Naive B cell (primary cell): ENCODE measurements at places on chromosomes 5 and 9. TPM values are rescaled to one million over a fixed set of nuclear protein-coding genes. Genes with fewer than 3 reads are reported as not detected.
A peak's percentile ranks its signal among the peaks of the same experiment; 100 is the strongest.

GRCh38 chr5:6135977-6136376, 242.4 kb downstream of the MED10 start:
- H3K4me1 ChIP-seq = no peaks in the 10 kb centered on the region
- peak overlapping the region; percentile 41 for H3K4me3 ChIP-seq
- H3K27me3 ChIP-seq = no peaks in the 10 kb centered on the region
- DNase-seq = no peak

- no peaks in the 10 kb centered on the region for H3K4me1 ChIP-seq
- H3K36me3 ChIP-seq = no peaks in the 10 kb centered on the region
- H3K27me3 ChIP-seq = no peaks in the 10 kb centered on the region
- H3K4me3 ChIP-seq = no peak overlapping the region
- H3K27ac ChIP-seq = no peak overlapping the region
- DNase-seq = no peak
Observed at GRCh38 chr9:14981291-14981950, 71.2 kb upstream of the FREM1 start.

DNA sequence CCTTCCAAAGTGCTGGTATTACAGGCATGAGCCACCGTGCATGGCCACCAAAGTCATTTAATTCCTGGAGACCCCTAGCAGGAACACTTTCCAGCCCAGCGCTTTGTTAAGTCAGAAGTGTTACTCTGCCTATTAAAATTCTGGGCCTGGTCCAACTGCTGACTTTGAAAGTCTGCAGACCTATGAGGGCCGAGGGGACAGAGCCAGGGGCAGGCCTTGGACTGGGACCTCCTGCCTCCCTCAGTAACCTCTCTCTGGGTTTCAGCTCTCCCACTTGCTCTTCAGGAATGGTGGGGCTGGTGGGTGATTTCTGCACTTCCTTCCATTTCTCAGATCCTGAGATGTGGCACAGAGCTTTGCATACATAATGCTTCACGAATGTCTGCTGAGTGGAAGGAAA, 9.7 kb downstream of the C5orf52 start:
- no peak overlapping the region for H3K4me3 ChIP-seq
- peak overlapping the region; percentile 7 for H3K27ac ChIP-seq
- no peaks in the 10 kb centered on the region for H3K36me3 ChIP-seq
- H3K4me1 ChIP-seq = no peaks in the 10 kb centered on the region
- H3K27me3 ChIP-seq = no peaks in the 10 kb centered on the region

GRCh38 chr9:113255438-113255837, 19.9 kb downstream of the CDC26 start:
- H3K4me3 ChIP-seq = no peak overlapping the region
- H3K27ac ChIP-seq = no peak overlapping the region
- peaks cover 15% of the 10 kb centered on the region for H3K36me3 ChIP-seq
- no peaks in the 10 kb centered on the region for H3K27me3 ChIP-seq
- no peak for DNase-seq

DNA sequence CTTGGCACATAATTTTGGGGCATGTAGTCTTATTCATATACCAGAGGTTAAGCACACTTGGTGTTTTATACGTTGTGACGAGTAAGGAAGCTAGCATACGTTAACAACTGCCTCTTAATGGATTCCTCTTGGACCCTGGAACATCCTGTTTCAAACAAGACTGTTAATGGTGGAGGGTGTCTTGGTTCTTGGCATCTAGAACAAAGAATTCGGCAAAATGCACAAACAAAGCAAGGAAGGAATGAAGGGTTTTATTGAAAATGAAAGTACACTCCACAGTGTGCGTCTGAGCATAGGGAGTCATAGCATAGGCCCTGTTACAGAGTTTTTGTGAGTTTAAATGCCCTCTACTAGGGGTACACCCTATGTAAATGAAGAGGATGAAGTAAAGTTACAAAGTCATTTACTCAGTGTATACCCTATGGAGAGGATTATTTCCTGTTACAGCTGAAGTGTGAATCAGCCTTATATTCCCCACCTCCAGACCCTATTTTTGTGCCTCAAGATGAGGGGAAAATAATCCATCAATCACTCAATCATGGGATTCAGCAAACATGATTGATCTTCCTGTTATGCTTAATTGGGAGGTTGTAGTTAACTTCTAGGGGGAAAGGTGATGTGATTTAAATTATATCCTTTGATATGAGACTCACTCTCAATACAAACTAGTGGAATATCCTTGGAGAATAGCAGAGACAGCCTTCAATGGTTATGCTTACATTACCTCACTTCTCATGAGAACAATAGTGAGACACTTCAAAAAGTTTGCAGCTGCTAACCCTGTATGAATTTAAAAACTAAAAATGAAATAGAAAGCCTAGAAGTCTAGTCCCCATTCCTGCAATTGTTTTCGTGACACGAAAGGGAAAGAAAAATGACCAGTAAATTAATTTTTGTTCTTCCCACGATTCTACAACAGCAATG, 84.9 kb upstream of the MYO10 start:
- H3K4me1 ChIP-seq = no peaks in the 10 kb centered on the region
- H3K27me3 ChIP-seq = no peaks in the 10 kb centered on the region
- H3K4me3 ChIP-seq = no peak overlapping the region
- no peak overlapping the region for H3K27ac ChIP-seq
- no peak for DNase-seq

DNA sequence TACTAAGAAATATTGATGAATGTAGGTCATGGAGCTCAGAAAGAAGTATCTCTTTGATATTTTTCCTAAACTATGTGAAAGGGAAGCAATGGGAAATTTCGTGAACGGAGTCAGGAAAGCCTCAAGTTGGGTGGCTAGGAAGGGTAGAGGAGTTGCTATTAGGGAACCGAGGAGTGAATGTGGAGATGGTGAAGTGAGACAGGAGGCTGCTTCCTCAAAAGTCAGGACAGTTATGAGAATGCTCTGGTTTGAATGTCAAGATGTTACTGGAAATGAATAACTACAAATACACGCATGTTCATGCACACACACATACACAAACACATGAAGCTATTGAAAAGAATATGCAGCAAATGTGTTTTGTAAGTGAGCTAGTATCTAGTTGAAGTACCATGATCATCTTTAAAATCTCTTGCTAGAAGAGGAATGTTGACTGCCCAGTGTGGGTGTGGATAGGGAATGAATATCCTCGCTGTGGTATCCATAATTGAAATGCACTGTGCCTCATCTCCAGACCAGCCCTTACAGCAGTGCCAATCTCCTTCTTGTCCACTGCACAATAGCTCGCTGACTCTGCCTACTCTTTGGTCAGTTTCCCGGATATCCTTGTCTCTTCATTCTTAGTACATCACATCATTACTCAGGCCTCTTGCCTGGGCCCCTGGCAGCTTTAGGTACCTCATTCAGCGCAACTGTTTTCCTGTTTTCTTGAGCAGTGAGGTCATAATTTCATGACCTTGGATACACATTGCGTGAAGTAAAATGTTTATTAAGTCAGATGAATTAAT, 21.9 kb upstream of the PDCD1LG2 start:
- DNase-seq = no peak
- no peak overlapping the region for H3K27ac ChIP-seq
- peaks cover 4% of the 10 kb centered on the region for H3K27me3 ChIP-seq
- H3K4me3 ChIP-seq = no peak overlapping the region

GRCh38 chr9:93644397-93645088, 68.2 kb downstream of the PHF2 start:
- no peaks in the 10 kb centered on the region for H3K4me1 ChIP-seq
- no peak overlapping the region for H3K4me3 ChIP-seq
- H3K27me3 ChIP-seq = no peaks in the 10 kb centered on the region

- H3K4me3 ChIP-seq = no peak overlapping the region
- H3K27me3 ChIP-seq = no peaks in the 10 kb centered on the region
- DNase-seq = no peak
Observed at GRCh38 chr9:14869671-14870070, 40.6 kb downstream of the FREM1 start.

GRCh38 chr5:124973661-124974060, 227.2 kb upstream of the ZNF608 start:
- H3K27ac ChIP-seq = no peak overlapping the region
- H3K27me3 ChIP-seq = peaks cover 4% of the 10 kb centered on the region
- DNase-seq = no peak
- H3K36me3 ChIP-seq = no peaks in the 10 kb centered on the region
- no peak overlapping the region for H3K4me3 ChIP-seq

DNA sequence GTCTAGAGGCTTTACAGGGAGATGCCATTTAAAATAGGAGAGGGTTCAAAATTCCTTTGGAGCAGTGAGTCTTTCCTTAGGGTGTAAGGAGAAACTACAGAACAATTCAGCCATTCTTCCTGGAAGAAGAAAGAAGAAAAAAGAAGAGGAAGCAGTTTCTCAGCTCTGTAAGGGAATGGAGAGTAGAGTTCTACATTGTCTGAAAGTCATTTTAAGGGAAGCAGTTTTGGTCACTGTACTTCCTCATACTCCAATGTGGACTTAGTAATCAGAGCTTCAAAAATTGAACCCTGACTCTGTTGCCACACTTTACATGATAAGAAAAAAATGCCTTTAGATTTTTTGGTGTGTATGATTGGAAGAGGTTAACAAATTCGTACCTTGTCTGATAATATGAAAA, 122.4 kb downstream of the LRRC70 start:
- no peaks in the 10 kb centered on the region for H3K36me3 ChIP-seq
- H3K27ac ChIP-seq = no peak overlapping the region
- DNase-seq = no peak
- no peak overlapping the region for H3K4me3 ChIP-seq
- H3K4me1 ChIP-seq = no peaks in the 10 kb centered on the region

GRCh38 chr9:81182431-81182830, 506.9 kb downstream of the TLE1 start:
- H3K27me3 ChIP-seq = no peaks in the 10 kb centered on the region
- no peak overlapping the region for H3K4me3 ChIP-seq
- H3K27ac ChIP-seq = no peak overlapping the region
- no peak for DNase-seq
- no peaks in the 10 kb centered on the region for H3K36me3 ChIP-seq
- H3K4me1 ChIP-seq = no peaks in the 10 kb centered on the region

GRCh38 chr9:90024823-90025222, 420.0 kb downstream of the GADD45G start:
- peak overlapping the region; percentile 25 for H3K27ac ChIP-seq
- peak overlapping the region; percentile 88 for H3K4me3 ChIP-seq
- H3K4me1 ChIP-seq = peaks cover 47% of the 10 kb centered on the region
- no peaks in the 10 kb centered on the region for H3K27me3 ChIP-seq
- no peaks in the 10 kb centered on the region for H3K36me3 ChIP-seq
- DNase-seq = no peak

GRCh38 chr5:143186623-143187022, 216.9 kb downstream of the NR3C1 start:
- peaks cover 25% of the 10 kb centered on the region for H3K36me3 ChIP-seq
- DNase-seq = no peak
- no peaks in the 10 kb centered on the region for H3K27me3 ChIP-seq
- H3K4me1 ChIP-seq = peaks cover 21% of the 10 kb centered on the region
- no peak overlapping the region for H3K4me3 ChIP-seq

- H3K4me1 ChIP-seq = no peaks in the 10 kb centered on the region
- no peak for DNase-seq
- H3K4me3 ChIP-seq = no peak overlapping the region
- no peaks in the 10 kb centered on the region for H3K27me3 ChIP-seq
- H3K36me3 ChIP-seq = no peaks in the 10 kb centered on the region
- no peak overlapping the region for H3K27ac ChIP-seq
Observed at GRCh38 chr5:107277485-107278125, 393.1 kb downstream of the EFNA5 start.

GRCh38 chr5:92674321-92674720, 906.7 kb downstream of the NR2F1-AS1 start:
- no peak overlapping the region for H3K27ac ChIP-seq
- no peaks in the 10 kb centered on the region for H3K36me3 ChIP-seq
- H3K4me1 ChIP-seq = no peaks in the 10 kb centered on the region
- no peaks in the 10 kb centered on the region for H3K27me3 ChIP-seq
- no peak for DNase-seq
- H3K4me3 ChIP-seq = no peak overlapping the region

Gene ROPN1L
- not detected for polyA plus RNA-seq

Gene TEK
- polyA plus RNA-seq = not detected

Gene ADAMTSL2
- not detected for polyA plus RNA-seq
